ENCODE measurements at places on chromosomes 2 and 18.

DNA sequence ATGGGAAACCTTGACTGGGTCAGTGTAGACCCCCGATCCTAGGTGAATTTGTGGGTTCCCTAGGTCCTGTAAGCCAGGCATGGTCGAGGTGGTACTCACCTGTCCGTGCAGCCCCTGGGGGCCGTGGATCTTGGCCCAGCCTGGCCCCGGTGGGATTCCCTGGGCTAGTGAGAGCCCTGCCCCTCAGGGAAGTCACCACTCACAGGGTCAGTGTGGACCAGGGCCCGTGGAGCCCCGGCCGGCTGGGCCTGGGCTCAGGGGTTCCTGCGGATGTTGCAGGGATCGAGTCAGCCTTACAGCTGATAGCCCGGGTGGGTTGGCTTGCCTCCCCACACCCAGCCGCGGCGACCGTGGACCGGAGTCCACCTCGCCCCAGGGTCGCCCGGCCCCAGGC is 528 bp downstream of the ATG9A start:
- no peak for DNase-seq

DNA sequence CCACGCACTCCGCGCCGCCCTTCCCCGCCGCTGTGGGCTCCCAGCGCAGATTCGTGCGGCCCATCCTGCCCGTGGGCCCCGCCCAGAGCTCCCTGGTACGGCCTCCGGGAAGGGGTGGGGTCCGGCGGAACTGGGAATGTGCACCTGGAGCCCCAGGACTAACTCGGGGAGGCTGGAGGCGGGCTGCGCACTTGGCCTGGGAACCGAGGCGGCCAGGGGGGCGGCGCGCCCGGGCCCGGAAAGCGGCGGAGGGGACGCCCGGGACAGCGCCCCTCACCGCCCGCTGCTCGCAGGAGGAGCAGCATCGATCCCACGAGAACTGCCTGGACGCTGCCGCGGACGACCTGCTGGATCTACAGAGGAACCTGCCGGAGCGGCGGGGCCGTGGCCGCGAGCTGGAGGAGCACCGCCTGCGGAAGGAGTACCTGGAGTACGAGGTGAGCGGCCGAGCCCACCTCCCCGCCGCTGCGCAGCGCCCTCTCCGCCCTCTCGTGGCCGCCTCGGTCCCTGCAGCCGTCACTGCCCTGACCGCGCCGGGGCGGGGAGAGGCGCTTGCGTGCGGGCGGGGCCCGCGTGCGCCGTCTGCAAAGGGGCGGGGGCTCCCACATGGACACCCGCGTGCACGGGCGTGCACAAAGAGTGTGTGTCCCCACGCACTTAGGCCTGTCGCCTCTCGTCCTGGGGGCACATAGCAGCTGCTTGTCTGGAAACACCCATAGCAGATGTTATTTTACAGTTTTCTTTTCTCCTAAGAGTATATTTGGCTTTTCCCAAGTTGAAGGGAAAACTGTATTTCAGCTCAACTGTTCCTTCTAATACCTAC is 25.2 kb downstream of the PSD4 start:
- peak; percentile 84 for DNase-seq

GRCh38 chr2:66660804-66661203 is 225.9 kb downstream of the MEIS1 start:
- DNase-seq: no peak

GRCh38 chr18:70822117-70822516 is 533.3 kb downstream of the SOCS6 start:
- no peak for DNase-seq

DNA sequence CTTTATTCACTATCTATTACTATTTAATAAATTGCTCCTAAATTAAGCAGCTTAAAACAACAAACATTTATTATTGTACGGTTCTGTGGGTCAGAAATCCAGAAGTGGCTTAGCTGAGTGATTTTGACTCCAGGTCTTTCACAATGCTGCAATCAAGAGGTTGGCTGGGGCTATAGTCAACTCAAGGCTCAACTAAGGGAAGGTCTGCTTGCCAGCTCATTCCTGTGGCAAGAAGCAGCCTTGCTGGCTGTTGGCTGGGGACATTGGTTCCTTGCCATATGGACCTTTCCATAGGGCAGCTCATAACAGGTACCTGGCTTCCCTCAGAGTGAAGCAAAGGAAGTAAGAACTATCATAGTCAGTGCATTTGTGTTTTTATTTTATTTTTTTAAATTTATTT is 5.0 kb upstream of the MRPL19 start:
- no peak for DNase-seq

GRCh38 chr18:48022531-48023329 is 92.3 kb upstream of the SMAD2 start:
- DNase-seq: no peak

DNA sequence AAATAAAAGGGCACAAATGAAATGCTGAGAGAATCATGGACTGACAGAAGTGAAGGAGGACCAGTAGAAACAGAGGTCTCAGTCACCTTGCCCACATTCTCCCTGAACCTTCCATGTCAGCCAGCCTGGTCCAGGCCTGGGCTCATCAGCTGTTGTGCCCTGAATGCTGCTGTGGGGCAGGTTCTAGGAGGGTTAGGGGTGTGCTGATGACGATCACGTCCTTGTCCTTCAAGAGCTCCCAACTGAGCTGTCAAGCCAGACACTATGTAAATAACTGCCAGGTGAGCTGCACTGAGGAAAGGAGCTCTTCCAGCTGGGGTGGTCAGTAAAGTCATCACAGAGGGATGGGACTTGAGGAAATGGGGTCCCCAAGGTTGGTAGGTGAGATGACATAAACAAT is 156.5 kb downstream of the SMAD2 start:
- no peak for DNase-seq

- no peak for DNase-seq
These were observed 53.0 kb upstream of the GALNT3 start for GRCh38 chr2:165847001-165847400.

- no peak for DNase-seq
These were observed 100.2 kb downstream of the AGAP1 start for GRCh38 chr2:235594041-235594440.

- no peak for DNase-seq
These were observed 72.2 kb upstream of the CHRNA1 start for GRCh38 chr2:174836377-174836994.

DNA sequence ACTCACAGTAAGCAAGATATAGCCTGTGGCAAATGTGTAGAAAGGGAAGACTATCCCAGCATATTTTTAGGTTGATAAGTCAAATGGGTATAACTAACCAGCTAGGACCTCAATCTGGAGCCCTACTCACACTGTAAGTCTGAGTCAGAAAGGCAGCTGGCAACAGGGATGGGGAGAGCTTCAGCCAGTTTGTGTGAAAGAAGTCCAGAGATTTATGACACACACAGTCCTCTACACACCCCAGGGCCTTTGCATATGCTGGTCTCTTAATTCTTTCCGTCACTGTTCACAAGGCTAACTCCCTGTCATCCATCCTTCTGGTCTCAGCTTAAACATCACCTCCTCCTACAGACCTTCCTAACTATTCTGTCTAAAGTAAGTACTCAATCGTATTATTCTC is 5.9 kb upstream of the TCF4 start:
- DNase-seq: no peak

DNA sequence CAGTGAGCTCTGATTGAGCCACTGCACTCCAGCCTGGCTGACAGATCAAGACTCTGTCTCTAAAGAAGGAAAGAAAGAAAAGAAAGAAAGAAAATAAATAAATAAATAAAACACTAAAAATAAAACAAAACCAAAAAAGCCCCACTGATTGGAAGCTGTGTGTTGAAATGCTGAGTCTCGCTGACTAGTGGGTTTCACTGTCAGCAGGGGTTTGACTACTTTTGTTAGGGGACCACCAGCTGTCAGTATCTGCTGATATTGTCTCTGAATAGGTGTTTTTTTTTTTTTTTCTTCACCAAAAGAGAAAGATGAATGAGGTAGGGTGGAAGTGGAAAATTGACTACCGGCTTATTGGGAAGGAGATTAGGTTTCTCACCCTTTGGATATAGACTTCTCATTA is 12.8 kb upstream of the ACTR2 start:
- no peak for DNase-seq

DNA sequence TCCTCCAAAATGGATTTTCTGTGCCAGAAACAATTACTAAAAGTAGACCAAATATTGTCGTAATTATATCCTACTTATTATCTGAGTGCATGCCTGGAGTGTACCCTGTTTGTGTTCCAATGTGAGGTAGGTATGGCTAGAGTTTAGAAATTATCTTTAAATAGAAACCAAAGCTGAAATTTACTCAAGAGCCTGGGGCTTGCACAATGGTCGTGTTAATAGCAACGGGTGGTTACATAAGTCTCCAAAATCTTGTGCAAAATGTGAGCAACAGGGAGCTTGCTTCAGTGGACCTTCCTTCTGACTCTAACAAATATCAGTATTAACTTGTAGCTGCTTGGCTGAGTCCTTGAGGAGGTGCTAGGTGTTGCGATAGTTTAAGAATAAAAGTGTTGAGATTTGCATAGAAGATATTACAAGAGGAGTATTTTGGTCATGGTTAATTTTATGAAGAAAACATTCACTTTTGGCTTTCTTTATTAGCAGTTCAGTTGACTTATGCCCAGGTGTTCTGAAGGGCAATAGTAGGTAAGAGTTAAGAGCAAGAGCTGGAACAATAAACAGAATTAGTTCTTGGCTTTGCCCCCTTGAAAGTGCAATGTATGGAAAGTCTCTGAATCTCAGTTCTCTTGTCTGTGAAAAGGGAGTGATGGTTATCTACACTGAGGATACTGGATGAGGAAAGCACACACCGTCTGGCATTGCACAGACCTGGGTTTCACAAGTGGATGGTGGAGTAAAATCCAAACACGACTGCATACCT is 4.6 kb downstream of the CXCR4 start:
- no peak for DNase-seq

DNA sequence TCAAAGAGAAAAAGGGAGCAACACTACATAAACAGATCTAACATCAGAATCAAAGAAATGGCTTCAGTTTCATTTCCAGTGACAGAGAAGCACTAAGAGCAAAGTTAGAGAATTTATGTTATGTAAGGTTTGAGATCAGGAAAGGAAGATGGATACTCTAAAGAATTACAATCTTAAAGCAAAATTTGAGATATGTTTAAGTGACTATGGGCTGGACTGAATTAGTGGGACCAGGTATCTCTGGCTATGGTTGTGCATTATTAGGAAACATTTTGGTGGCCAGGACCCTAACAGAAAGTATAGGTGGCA is 208.2 kb downstream of the CCDC178 start:
- no peak for DNase-seq

GRCh38 chr2:186484062-186484735 is 1.9 kb upstream of the ZC3H15 start:
- DNase-seq: no peak

DNA sequence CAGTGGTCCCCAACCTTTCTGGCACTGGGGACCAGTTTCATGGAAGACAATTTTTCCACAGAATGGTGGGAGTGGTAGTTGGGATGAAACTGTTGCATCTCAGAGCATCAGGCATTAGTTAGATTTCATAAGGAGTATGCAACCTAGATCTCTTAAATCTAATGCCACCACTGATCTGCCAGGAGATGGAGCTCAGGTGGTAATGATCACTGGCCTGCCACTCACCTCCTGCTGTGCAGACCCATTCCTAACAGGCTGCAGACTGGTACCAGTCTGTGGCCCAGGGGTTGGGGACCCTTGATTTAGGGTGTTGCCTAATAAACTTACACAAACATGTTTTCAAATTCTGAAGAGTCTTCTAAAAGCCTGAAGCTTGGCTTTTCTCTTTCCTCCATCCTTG is 261.3 kb downstream of the CDH19 start:
- DNase-seq: no peak

GRCh38 chr2:137050949-137051348 is 285.6 kb downstream of the THSD7B start:
- DNase-seq: no peak

- DNase-seq: no peak
These were observed 215.3 kb upstream of the APCDD1 start for GRCh38 chr18:10239103-10239502.

DNA sequence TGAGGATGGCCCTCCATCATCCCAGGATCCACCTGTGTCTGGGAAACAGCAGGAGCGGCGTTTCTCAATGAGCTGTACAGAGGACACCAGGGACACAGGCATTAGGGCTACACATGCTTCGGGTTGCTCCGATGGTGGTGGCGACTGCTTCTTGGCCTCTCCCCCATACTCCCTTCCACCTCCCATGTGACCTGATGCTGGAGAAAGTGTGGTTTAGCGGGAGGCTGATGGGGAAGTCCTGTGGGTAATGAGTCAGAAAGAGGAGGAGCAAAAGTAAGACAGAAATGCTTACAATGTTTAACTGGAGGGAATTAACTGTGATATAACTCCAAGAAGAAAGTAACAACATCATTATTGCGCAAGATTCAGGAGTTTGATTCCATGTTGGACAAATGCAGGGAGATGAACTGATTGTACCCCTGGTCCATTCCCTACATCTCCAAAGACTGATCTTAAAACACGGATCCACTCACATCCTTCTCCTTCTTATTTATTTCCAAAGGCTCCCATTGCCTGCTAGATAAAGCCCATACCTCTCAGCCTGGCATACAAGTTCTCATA is 186.6 kb downstream of the NRP2 start:
- DNase-seq: no peak

- DNase-seq: peak; percentile 61
These were observed 722 bp downstream of the APOB start for GRCh38 chr2:21042958-21043743.

DNA sequence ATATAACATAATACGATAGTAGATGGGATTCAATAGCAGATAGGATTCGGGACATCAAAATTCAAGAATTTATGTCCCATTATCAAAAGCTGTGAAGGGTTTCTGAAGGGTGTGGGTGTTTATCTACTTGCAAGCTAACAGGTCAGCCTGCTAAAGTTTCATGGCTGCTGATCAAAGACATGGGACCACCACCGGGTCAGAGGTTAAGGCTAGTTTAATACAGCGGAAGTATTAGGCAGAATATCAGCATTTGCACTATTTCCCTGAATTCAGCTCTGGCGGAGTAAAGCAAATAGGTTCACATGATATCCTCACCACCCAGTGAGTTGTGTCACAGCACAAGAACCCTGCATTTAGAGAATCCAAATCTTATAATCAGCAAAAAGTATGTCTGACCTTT is 82.5 kb downstream of the DSEL start:
- DNase-seq: no peak

- no peak for DNase-seq
These were observed 37.5 kb upstream of the INO80C start for GRCh38 chr18:35535297-35535696.

DNA sequence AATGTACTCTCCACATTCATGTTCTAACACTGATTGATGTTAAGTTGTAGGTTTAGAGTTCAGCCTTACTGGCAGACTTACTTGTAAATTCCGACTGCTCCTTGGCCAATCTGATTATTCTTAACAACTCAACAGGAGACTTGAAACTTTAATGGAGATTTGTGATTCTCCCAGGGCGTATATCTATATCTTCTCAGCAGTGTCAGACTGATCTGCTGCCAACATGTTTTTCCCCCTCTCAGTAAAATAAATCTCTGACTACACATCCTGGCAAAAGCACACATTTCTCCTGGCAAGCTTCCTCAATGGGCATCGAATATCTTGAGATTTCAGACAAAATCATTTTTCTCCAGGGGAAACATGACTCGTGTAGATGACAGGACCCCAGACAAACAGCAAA is 1041.2 kb downstream of the DPP10 start:
- DNase-seq: no peak
